Cerebellar nuclear complex (tissue), 1 donor: ENCODE measurements at places on chromosomes 2 and 18.

DNA sequence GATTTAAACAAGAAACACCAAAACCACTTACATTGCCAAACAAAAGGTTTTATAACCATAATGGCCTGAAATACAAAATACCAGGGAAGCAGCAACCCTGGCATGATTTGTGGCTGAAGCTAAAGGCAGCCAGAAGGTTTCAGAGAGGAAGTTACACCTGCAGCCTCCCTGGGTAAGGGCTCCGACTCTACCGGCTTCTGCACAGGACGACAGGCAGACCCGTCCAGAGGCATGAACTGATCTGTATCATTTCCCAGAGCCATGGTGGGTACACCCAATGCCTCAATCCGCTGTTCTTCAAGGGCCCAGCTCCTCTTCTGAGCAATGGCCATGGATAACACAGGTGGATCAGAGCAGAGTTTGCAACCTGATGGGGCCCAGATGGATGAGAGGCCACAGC lies 71.6 kb downstream of the PXDN start:
- no peak for DNase-seq

DNA sequence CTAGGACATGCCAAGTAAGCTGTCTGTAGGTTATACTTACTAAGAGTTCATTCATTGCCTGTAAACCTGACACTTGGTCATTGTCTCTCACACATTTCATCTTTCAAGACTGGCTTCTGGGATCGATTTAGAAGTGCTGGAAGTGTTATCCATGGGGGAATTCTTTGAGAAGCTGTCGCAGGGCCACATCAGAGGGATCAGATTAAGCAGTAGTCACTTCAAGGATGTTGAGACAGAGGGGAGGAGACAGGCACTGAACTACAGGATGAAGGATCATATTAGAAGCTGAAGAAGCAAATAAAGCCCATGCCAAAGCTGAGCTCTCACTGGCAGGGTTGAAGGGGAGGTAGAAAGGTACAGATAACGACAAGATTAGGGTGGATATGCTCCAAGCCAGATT lies 49.0 kb downstream of the CDK15 start:
- no peak for DNase-seq

DNA sequence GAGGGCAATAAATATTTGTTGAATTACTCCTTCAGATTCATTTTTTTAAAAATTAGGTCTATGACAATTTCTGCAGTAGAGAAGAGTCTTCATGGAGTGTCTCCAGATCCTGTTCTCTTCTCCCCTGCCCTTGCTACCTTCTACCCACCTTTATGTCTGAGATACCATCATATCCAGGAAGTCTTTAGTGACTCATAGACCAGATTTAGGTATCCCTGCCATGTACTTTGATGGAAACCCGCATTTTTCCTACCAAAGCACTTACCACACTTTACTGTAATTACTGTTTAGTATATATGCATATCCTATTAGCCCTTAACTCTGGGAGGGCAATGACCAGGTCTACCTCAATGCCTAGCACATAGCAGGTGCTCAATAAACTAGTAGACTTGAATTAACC lies 11.6 kb downstream of the ZNF397 start:
- no peak for DNase-seq

DNA sequence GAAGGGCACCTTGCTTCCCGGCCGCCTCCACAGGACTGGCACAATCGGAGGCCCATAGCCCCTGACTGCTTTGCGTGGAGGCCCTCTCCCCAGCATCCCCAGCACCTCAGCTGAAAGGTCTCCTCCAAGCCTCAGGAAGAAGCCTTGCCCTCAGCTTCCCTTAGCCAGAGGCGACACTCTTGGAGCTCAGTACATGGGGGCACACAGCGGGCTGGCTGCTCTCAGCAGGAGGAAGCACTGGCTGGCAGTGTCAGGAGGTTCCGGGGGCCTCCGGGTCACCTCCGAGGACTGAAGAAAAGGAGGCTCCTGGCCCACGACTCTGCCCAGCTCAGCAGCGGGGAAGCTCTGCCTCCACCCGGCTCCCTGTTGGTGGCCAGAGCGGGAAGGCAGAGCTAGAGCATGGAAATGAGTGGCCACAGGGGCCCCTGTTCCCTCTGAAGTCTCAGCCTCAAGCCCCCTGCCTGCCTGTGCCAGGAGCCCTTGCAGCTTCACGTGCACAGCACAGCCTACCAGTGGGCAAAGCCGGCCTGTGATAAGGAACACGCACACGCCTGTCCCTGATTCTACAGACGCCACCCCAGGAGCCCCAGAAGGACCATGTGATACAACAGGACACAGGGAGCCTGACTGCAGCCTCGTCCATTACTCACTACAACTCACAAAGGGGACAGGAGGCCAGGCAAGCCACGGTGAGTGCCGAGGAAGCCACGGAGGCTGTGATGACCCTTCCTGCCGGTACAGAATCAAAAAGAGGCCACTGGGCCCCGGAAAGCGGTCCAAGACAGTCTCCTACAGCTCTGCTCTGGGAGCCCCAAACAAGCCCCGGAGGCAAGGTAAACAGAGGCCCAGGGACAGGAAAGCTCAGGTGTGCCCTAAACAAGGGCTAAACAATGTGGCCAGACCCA lies 15.5 kb downstream of the HDAC4 start:
- DNase-seq = no peak

DNA sequence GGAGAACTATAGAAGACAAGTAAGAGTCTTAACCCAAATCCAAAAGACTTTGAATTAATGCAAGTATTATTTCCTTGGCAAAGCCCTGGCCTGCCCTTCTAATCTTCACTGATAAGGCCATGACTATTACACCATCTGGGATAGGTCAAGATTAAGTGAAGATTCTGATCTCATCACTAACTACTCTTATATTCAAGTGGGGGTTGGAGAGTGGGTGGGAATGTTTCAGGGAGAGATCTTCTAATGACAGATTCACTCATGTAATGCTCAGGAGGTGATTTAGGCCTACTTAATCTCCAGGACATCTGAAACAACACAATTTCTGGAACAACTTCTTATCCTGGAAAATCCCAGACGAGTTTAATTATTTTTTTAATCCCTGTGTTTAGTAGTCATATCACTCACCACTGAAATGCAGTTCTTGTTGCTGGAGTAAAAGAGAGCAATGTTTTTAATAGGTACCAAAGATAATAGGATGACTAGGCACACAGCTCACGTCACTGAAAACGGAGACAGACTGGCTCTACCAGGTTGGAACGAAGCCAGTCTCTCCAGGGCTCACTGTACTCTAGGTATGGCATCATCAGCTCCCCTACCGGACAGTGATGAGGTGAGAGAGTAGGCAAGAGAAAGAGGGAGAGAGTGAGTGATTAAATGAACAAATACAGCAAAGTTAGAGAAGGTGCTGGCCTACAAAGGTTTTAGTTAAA lies 133.1 kb downstream of the NCKAP5 start:
- no peak for DNase-seq

GRCh38 chr2:54457323-54458023 lies 1.3 kb downstream of the SPTBN1 start:
- DNase-seq = peak; percentile 31

DNA sequence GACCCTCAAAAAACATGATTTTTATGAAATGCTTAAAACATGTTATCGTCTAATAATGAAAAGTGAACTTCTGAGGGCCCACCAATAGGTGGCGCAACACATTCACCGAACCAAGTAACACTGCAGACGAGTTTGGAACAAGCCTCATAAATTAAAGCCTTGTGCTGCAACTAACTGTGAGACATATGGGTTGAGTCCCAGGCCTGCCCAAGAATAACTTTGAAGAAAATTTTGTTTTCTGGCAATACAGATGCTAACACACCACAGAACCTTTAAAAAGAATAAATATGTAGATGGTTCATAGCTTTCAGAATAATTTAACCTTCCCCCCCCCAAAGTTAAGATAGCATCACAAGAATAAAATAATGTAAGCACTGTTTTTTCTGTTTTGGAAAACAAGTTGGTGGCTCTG lies 285.9 kb downstream of the RNF144A start:
- peak; percentile 19 for DNase-seq

- no peak for DNase-seq
Observed at GRCh38 chr18:63325086-63325686, 5.6 kb upstream of the BCL2 start.

DNA sequence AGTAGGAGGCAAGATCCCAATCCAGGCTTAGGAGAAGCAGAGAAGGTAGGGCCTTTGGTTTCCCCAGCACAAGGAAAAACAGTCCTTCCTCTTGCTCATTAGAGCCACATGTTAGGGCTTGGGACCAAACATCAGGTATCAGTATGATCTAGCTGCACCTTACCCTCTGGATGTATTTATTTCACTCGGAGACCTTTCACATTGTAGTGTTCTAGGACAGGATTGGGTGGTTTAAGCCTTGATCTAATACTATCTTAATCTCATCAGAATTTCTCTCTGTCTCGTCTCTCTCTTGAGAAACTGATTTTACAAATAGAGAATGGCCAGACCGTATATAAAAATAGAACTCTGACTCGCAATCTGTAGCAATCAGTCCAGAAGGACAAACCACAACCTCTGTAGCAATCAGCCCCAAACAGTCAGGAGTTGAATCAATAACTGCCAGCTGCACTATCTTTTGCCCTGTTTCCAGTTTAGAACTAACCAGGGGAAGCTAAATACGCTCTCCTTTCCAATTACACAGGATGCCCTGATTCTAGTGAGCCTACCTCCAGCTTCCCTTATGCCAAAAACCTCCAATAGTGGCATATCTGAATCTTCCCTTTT lies 207.1 kb downstream of the TDRD15 start:
- no peak for DNase-seq

- no peak for DNase-seq
Observed at GRCh38 chr2:238523158-238524110, 96.7 kb downstream of the ASB1 start.

- DNase-seq = no peak
Observed at GRCh38 chr2:219065484-219065883, 4.8 kb upstream of the IHH start.

DNA sequence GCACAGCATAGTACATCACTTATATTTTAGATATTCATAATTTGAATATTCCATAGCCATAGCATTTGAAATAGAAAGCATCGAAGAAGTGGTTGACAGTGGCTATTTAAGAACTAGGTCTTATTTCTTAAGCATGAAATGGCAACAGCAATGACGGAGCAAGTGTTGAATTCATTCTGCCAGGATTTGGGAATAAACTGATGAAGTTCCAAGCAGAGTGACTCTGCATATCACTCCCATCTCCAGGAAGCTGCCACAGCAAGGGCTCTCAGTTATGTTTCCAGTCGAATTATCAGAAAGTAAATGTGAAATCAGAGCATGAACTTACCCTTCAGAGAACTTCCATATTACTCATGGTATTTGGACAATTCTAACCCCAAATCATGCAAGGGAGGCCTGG lies 208.1 kb downstream of the IKZF2 start:
- no peak for DNase-seq
